Suppressor macrophage (primary cell): ENCODE measurements at places on chromosomes 16 and 17.

DNA sequence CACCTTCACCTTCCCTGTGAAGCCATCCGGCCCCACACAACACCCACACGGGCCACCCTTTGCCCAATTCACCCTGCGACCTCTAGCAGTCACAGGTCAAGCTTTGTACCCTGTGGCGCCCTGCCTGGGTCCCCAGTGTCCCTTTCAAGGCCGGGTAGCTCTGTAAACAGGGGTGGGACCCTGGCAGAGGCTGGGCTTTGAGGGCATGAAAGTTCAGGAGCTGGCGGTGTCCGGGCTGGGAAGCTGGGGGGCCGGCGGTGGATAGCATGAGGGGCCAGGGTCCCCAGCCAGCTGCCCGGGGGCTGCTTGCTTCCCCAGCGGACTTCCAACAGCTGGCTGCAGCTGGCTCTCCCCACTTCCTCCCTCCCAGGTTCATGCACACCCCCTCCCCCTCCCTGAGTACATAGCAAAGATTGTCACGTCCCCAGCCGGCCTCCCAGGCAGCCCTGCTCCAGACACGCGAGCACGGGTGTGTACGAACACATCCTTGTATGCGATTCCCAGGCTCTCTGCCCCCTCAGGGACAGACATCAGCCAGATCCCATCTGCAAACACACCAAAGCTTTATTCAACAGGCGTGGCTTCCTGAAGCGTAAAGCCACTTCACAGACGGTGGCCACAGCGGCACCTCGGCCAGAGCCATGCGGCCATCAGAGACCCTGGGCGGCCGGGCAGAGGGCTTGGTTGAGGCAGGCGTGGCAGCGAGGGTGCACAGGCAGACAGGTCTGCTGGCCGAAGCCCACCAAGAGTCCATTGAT is 8.2 kb downstream of the NTHL1 start:
- DNase-seq: no peak

DNA sequence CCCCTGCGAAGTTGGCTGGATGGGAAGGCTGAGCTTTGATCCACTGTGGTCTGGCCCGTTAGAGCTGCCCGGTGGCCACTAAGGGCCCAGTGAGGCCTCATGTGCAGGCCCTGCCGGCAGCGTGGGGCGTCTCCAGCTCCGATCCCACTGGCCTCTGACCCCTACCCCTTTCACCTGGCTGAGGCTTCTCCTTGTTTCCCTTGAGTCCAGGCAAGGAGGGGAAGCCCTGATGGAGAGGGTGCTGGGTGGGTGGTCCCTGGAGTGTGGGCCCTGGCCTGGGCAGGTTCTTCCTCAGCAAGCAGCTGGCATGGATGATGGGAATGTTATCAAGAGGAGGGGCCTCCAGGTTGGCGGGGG is 356.8 kb downstream of the SEC14L1 start:
- DNase-seq: no peak

DNA sequence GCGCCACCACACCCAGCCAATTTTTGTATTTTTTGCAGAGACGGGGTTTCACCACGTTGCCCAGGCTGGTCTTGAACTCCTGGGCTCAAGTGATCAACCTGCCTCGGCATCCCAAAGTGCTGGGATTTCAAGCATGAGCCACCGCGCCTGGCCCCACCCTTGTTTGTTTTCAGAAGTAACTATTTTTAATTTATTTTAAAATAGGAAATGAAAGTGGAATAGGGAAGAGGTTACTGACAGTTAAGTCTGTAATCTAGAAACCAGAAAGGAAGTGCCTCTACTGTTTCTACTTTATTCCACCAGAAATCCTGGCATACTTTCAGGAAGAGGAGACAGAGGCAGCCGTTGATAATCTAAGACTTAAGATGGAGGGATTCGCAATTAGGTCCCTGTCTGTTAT is 225.6 kb downstream of the TANC2 start:
- DNase-seq: peak; percentile 67

- peak; percentile 23 for DNase-seq
These were observed 1.9 kb downstream of the MSI2 start for GRCh38 chr17:57257895-57258851.

GRCh38 chr16:85955566-85955965 is 56.6 kb downstream of the IRF8 start:
- no peak for DNase-seq

DNA sequence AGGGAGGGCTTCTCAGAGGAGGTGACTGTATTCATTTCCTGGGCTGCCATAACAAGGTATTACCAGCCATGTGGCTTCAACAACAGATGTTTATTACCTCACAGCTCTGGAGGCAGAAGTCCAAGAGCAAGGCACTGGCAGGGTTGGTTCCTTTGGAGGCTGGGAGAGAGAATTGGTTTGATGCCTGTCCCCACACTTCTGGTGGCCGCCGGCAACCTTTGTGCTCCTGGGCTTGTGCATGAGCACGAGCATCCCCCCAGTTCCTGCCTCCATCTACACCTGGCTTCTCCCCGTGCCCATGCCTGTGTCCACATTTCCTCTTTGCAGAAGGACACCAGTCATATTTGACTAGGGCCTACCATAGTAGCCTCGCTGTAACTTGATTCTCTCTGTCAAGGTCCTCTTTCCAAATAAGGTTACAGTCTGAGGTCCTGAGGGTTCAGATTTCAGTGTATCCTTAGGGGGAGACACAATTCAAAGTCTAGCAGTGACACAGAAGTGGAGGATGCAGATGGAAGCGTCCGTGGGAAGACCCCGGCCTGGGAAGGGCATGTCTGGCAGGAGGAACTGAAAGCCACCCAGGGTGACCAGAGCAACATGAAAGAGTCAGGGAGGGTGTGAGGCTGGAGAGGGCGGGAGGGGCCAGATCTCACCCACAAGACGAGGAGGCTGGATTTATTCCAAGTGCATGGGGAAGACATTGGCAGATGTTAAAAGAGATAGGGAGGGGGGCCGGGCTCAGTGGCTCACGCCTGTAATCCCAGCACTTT is 188.2 kb upstream of the HSBP1 start:
- DNase-seq: no peak

GRCh38 chr17:37553401-37553966 is 55.7 kb downstream of the SYNRG start:
- peak; percentile 63 for DNase-seq

- DNase-seq: no peak
These were observed 4.0 kb upstream of the GGNBP2 start for GRCh38 chr17:36540696-36541095.

DNA sequence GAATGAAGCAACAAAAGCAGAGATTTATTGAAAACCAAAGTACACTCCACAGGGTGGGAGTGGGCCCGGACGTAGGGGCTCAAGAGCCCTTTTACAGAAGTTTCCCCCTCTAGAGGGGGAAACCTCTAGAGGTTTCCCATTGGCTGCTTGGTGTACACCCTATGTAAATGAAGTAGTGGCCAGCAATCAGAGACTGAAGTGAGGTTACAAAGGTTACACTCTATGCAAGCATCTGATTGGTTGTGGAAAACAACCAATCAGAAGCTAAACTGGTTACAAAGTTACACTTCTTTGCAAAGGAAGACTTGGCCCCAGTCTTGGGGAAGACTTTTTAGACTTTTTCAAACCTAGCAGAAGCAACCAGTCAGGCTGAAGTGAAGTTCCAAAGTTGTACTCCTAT is 27.1 kb downstream of the CRAMP1 start:
- DNase-seq: no peak

GRCh38 chr17:82424001-82424862 is 5.8 kb upstream of the OGFOD3 start:
- peak; percentile 86 for DNase-seq

DNA sequence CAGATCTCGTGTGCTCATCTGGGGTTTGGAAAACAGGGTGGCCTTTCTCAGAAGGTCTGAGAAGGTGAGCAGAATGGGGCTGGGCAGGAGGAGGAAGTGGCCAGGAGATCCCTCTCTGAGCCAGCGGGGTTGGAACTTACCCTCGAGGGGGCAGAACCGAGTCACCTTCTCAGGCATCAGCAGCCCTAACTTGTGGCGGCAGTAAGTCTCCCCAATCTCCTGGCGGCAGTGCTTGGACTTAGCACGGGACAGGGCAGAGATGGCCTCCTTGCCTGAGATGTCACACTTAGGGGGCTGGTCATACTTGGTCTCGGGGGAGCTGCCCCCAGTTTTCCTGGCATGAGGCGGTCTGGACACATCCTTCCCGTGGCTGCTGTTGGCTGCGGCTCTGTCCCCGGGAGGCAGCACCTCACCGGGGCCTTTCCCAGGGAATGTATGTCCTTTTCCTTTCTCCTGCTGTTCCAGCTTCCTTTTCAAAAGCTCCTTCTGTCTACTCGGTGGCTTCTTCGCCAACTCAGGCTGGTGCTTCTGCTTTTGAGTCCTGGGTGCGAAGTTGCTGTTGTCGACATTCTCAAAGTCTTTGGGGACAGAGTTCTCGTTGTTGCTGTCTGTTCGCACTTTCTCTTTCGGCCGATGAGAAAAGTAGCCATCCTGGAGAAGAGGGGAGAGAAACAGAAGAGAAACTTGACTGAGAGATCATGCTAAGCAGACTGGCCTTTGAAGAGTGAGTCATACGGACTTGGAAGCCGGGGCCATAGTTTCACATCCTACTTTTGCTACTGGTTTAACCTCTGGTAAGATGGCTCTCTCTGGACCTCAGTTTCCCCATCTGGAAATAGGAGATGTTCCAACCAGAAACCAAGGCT is 211.7 kb downstream of the XYLT1 start:
- peak; percentile 81 for DNase-seq

DNA sequence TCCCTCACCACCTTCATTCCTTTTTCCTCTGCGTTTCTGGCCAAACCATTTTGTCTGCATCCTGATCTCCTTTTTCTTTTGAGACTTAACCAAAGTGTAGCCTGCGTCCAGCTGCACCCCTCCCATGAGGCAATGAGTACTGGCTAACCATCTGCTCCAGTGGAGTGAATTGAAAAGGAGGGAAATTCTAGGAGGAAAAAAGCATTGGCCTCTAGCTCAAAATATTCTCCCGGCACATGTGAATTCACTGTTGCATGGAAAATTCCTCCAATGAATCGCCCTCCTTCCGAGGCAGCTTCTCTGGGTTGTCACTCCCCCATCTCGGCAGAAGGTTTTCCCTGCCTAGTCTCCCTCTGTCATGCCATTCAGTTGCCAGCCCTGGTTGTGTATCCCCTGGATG is 5.6 kb downstream of the RAP1GAP2 start:
- no peak for DNase-seq

- DNase-seq: no peak
These were observed 325.3 kb downstream of the SOX9 start for GRCh38 chr17:72446118-72446517.

GRCh38 chr16:4949986-4950385 is 8.1 kb upstream of the SEC14L5 start:
- DNase-seq: no peak

- no peak for DNase-seq
These were observed 97.0 kb downstream of the MRTFB start for GRCh38 chr16:14168146-14168545.

GRCh38 chr16:85550953-85551924 is 61.9 kb upstream of the GSE1 start:
- DNase-seq: no peak

- no peak for DNase-seq
These were observed 4.2 kb downstream of the CACNA1H start for GRCh38 chr16:1156983-1157638.

DNA sequence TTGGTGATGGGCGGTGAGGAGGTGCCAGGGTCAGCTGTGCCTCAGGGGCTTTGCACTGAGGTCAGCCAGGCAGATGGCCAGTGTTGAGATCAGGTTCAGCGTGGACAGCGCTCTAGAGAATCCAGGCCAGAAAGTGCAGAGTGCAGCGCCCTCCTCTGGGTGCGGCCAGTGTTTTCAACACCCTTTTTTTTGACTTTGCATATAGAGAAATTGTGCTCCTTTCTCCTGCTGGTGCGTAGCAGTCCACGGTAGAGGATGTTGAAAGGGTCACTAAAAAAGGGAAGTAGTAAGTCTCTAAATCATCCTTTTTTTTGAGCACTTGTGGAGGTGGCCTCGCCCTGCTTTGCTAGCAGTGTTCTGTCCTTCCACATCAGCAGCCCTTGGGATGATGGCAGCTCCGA is 53.9 kb downstream of the BANP start:
- DNase-seq: peak; percentile 89

GRCh38 chr16:53726625-53727024 is 22.7 kb downstream of the FTO start:
- no peak for DNase-seq

GRCh38 chr17:47184681-47185080 is 4.4 kb downstream of the CDC27 start:
- no peak for DNase-seq

- DNase-seq: no peak
These were observed 49.5 kb downstream of the FOXK2 start for GRCh38 chr17:82568997-82569393.

DNA sequence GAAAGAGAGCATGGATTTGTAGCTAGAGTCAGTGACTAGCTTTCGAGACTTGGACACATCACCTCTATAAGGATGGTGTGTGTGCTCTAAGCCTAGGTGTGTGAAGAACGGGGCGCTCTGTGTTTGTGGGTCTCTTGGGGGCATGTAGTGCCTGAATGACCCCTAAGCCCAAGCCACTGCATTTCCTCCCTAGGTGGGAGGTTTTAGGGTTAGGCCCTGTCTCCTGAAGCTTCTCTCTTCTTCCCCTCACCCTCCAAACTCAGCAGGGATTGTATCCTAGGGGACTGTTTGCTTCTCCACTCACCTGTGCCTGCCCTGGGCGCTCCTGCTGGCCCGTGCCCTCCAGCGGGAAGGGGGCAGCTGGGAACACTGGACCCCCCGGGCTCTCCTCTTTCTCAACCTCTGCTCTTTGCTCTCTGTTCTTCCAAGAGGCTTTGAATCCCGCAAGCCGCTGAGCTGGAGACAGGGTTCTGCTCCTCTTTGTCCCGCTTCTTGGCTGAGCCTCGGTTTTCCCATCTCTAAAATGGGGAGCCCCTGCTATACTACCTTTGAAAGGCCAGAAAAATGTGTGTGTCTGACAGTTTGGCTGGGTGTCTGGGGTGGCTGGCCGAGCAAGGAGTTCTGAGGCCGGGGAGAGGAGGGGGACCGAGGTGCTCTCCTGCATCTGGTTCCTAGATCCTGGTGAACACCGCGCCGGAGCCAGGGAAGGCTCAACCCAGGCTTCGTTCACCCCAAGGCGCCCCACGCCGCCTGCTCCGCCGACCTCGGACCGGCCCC is 810 bp downstream of the CYGB start:
- no peak for DNase-seq

DNA sequence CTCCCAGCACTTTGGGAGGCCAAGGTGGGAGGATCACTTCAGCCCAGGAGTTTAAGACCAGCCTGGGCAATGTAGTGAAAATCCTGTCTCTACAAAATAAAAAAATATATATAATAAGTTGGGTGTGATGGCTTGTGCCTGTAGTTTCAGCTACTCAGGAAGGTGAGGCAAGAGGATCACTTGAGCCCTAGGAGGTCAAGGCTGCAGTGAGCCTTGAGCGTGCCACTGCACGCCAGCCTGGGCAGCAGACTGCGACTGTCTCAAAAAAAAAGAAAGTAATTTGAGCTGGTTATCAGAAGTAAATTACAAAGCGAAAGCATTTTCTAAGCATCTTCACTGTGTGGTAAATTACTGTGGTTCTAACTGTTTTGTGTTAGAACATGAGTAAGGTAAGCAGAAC is 66.2 kb downstream of the NQO1 start:
- no peak for DNase-seq

DNA sequence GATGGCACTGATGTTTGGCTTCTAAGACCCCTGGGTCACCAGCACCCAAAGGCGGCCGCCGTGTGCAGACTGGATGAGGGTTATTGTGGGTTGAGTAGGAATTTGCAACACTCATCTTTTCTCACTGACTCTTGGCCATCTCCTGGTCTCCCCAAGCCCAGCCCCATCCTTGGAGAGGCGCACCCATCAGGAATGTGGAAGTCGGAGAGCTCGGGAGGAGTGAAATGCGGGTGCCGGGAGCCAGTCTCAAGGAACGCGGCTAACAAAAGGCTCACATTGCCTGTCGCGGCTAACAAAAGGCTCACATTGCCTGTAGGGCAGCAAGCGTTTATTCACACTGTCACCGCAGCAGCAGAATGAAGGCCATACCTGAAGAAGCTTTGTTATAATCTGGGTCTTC is 248.6 kb downstream of the FOXL1 start:
- DNase-seq: no peak
